ENCODE measurements at places on chromosomes 3 and 15.

- peak; percentile 72 for DNase-seq
Observed at GRCh38 chr15:36884518-36884875, 215.9 kb downstream of the MEIS2 start.

- no peak for DNase-seq
Observed at GRCh38 chr3:43152649-43153048, 46.8 kb upstream of the POMGNT2 start.

- no peak for DNase-seq
Observed at GRCh38 chr15:66472176-66472999, 25.2 kb downstream of the SNAPC5 start.

DNA sequence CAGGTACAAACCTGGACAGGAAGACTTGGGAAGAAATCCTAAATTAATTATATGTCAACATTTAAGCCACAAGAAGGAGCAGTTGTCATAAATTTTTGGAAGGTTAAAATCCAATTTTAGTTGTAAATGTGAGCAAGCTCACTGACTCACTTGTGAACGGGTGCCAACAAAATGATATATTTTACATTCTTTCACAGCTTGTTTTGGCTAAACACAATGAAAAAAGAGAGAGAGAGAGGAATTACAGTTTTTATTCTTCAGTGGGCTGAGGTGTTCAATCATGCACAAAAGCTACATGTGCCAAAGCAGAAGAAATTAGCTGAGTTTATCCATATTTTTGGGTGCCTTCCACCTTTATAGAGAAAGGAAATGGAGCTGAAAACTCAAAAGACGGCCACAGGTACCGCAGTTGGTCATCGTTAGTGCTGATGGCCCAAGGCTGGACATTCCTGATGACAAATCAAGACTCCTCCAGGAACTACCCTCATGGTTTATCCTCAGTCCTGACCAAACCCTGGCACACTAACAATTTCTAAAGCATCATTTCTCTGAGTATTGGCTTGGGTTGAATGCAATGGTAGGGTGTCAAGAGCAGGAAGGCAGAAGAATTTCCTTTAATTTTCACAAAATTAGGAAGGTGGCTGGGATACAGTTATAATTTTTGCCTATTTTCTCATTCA lies 37.6 kb upstream of the WNT5A start:
- no peak for DNase-seq

GRCh38 chr3:120022729-120023128 lies 71.5 kb downstream of the GSK3B start:
- no peak for DNase-seq
